ENCODE measurements at places on chromosomes 4 and X.

GRCh38 chrX:135497736-135498135 is 22.7 kb upstream of the INTS6L start:
- no peak for DNase-seq

DNA sequence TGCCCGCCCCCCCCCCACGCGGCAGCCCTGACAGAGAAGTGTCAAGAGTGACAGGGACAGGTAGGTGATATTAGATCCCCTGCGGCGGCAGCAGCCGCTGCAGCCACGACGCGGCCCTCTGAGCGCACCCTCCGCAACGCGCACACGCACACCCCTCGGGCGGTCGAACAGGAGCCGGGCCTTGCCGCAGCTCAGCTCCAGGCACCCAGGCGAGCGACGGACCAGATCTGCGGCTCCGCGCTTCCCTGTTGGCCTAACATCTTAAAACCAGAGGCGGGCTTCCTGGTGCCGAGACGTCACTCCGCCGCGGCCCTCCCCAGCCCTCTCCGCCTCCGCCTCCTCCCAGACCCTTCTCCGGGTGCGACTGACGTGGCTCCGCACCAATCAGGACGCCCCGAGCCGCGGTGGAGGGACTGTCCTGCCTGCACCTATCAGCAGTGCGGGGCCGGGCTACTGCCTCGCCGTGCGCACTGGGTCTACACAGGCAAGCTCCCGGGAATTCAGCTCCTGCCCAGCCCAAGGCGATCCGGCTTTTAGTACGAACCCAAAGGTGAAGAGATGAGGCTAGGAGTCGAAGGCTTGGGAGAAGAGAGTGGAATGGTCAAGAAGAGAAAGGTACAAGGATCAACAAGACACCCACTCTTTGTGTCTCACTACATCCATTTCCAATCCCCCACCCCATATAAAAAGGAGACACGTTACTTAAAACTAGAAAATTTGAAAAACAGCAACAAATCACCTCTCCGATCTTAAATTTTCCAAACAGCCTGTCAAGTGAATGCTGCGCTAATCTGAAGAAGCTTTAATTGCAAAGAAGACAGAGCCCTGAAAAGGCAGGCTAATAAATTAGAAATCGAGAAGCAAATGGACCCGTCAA is at the start of gene PITX2:
TSS of gene PITX2 (minus strand) at position 237 of the 877 bp plus-strand sequence. CDS start 617 bp downstream, outside the sequence.
- peak; percentile 33 for DNase-seq

- no peak for DNase-seq
Observed at GRCh38 chr4:84870398-84871163, 95.9 kb downstream of the WDFY3 start.

- DNase-seq = no peak
Observed at GRCh38 chr4:79197275-79198009, 128.4 kb downstream of the NAA11 start.

DNA sequence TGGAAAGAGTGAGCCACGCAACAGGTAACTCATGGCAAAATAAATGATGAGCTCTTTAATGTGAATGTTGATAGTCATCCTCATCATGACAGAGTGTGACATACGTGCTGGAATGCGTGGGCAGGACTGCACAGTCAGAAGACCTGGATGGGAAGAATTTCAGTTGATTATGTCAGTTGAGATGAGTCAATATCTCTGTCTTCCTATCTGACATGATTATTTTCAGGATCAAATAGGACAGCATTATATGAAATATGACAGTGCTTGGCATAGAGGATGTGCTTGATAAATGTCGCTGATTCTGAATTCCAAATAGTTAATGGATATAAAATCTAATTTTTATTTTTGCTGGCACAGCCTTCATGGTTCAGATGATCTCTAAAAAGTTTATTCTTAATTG is 95.1 kb downstream of the IL15 start:
- DNase-seq = no peak

DNA sequence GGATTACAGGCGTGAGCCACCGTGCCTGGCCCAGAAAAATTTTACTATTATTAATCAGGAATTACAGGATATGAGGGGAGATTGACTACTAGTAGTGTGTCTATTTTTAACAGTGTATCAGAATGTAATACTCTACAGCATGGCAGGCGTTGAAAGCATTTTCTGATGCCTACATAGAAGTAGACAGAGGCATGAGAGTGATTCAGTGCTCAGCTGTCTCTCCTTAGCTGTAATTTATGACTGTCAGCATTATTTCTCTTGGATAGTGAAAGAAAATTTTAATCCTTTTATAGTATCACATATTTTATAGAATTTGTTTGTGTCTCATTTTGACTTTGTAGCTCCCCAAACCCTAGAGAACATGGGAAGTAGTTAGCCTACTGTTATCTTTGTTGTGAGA is 20.7 kb downstream of the ARHGAP24 start:
- no peak for DNase-seq

GRCh38 chr4:119939071-119939995 is 127.3 kb downstream of the MAD2L1 start:
- no peak for DNase-seq

DNA sequence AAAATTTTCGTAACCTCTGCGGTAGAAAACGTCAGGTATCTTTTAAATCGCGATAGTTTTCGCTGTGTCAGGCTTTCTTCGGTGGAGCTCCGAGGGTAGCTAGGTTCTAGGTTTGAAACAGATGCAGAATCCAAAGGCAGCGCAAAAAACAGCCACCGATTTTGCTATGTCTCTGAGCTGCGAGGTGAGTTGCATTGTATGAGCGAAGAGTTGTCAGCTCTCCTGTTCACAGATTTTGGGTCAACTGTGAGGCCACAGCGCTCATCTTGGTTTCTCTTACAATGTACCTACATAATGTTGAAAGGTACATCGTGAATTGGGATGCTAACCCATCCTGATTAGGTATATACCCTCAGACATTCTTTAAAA is 486 bp downstream of the CLCN3 start:
- no peak for DNase-seq

DNA sequence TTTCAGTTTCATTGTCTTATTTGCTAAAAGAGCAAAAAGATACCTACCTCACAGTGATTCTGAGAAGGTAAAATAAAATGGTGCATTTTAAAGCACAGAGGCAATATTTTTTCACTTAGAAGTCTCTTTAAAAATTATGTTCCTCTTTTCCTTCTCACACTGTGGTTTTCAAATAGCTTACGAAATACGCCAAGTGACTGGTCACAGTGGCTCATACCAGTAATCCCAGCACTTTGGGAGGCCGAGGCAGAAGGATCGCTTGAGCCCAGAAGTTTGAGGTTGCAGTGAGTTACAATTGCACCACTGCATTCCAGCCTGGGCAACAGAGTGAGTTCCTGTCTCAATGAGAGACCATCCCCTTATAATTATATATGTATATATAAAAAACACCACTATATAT is 372.6 kb downstream of the FBXO8 start:
- no peak for DNase-seq

DNA sequence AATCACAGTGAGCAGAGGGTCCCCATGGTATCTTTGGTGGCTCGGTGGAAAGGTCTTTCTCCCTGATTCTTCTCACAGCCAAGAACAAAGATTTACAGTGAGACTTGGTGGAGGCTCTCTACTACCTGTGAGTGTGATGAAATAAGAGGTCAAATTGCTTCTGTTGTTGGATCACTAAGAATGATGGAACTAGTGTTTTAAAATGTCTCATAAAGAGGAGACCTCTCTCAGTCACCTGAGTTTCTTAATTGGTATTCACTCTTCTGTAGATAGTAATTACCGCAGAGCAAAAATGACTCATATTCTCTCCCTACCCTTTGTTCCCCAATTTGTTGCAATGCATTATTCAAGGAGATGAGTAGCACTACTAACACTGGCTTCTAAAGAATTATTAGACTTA is 100.9 kb upstream of the TBC1D9 start:
- no peak for DNase-seq

GRCh38 chr4:169305173-169305572 is 34.4 kb upstream of the SH3RF1 start:
- DNase-seq = no peak

- DNase-seq = no peak
Observed at GRCh38 chr4:177393236-177393635, 49.0 kb downstream of the AGA start.

- DNase-seq = no peak
Observed at GRCh38 chr4:5999356-5999755, 18.9 kb downstream of the C4orf50 start.

GRCh38 chrX:113124693-113125092 is 284.1 kb upstream of the AMOT start:
- DNase-seq = no peak

GRCh38 chr4:70623323-70623722 is 5.2 kb upstream of the ENAM start:
- no peak for DNase-seq

GRCh38 chr4:113382704-113383103 is 333.3 kb downstream of the ANK2 start:
- DNase-seq = no peak

GRCh38 chr4:151489462-151490203 is 80.7 kb downstream of the FHIP1A start:
- DNase-seq = no peak

DNA sequence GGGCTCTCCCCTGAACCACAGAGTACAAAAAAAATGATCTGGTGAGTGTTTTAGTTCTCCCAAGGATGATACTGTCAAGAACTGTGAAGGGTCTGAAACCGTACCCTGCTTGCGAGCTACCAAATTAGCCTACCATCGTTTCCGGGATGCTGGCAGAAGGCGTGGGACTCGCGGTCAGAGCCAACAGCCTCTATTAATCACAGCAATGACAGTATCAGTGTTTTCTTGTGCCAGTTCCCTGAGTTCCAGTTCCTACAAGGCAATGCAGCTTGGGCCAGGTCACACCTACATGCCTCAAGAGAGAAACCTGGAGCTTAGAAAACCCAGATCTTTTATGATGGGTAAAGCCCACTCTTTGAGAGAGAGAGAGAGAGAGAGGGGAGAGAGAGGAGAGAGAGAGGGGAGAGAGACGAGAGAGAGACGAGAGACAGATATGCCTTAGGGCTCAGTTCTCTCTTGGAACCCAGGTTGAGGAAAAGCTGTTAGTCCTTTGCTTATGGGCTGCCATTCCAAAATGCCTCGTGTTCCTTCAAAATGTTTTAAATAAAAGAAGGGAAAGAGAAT is 327.8 kb downstream of the ARHGAP10 start:
- no peak for DNase-seq

GRCh38 chr4:127445471-127445870 is 187.3 kb upstream of the INTU start:
- no peak for DNase-seq

DNA sequence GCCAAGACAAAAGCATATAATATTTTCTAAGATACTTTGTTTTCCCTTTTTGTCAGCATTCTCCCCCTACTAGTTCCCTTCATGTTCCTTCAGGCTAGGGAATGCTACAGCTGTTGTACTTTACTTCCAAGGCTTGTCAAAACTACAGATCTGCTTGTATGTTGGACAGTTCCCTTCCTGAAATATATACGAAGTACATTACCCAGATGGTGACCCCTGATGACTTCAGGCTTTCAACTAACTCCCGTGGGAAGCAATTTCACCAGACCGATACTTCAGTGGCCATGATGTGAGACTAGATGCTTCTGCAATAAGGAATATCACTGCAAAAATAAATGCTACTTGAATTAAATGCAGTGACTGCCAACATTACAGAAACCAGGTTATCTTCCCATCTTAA is 332.8 kb downstream of the SH2D1A start:
- DNase-seq = no peak

GRCh38 chr4:123869286-123870215 is 473.0 kb downstream of the SPRY1 start:
- no peak for DNase-seq

- no peak for DNase-seq
Observed at GRCh38 chr4:38060829-38061431, 100.7 kb downstream of the PTTG2 start.

GRCh38 chr4:187744911-187745310 is 250.7 kb upstream of the ZFP42 start:
- DNase-seq = no peak

DNA sequence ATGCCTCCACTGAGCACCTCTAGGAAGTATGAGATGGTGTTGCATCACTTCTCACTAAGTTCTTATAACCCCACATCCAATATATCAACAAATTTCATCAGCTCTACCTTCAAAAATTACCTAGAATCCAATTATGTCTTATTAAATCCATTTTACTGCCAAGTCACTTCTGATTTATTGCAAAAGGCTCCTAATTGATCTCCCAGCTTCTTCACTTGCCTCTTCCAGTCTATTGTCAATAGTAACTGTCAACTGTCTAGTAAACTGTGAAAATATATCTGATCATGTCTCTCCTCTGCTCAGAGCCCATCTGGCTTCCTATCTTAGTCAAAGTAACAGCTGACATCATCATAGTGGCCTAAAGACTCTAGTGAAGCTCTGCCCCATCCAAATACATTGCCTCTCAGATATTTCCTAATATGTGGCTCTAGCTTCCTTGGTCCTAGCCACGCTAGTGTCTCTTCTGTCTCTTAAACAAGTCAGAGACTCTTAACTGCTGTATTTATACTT is 414.5 kb upstream of the ATOH1 start:
- DNase-seq = no peak

DNA sequence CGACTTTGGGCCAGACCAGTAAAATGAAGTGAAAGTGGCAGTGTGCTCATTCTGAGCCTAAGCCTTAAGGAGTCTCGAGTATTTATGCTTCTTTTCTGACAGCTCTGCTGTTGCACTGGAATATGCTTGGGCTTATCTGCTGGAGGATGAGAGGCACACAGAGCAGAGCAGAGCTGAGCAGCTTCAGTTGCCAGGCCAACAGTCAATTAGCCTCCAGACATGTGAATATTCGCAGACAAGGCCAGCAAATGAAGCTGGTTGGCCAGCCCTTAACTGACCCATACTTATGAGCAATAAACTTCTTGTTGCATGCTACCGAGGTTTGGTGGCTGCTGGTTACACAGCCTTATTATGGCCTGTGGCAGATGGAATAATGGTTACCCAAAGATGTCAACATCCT is 203.0 kb upstream of the GEMIN8 start:
- DNase-seq = no peak

- DNase-seq = no peak
Observed at GRCh38 chr4:100117750-100118149, 72.5 kb downstream of the DDIT4L start.

GRCh38 chr4:17512973-17513665 is 1.2 kb upstream of the QDPR start:
- no peak for DNase-seq

GRCh38 chr4:5292101-5292500 is 240.8 kb downstream of the STK32B start:
- DNase-seq = no peak

DNA sequence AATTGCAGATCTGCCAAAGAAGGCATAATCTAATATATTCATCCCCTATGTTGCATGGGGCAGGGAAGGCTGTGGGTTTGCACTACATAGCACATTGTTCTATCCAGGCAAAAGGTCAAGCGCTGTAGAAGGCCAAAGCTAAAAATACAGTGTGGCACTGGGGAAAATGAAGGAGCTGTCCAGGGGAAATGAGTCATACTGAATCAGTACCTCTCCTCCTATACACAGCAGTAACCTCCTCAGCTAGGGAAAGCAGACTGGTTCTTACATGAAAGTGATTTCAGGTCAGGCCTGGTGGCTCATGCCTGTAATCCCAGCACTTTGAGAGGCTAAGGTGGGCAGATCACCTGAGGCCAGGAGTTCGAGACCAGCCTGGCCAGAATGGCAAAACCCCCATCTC is 31.0 kb upstream of the SLC25A4 start:
- DNase-seq = no peak

GRCh38 chr4:168917138-168917779 is 92.8 kb downstream of the CBR4 start:
- no peak for DNase-seq

Measured in stimulated activated CD4-positive, alpha-beta T cell treated with anti-CD3 and anti-CD28 coated beads, Interleukin-4, amount 100 ng/mL, for 4 hours (primary cell).